ENCODE measurements at places on chromosomes 3 and 15.

DNA sequence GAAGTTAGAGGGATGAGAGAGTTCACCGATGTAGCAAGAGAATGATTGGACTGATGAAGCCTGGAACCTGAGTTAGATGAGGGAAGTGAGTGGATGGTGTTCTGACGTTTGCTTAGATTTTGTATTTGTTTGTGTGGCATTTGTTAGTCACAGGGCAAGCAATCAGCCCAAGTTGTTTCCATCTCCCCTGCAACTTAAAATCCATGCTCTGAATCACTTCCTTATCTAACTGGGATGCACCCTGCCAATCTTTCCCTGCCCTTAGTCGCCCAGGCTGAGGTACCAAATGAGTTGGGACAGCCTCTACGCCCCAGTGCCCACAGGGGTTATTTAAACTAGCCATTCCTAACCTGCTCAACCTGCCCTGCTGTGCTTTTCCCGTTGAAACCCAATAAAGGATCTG is 12.6 kb downstream of the PAQR5 start:
- no peak for DNase-seq

GRCh38 chr3:141122455-141123030 is 71.4 kb downstream of the SPSB4 start:
- no peak for DNase-seq

DNA sequence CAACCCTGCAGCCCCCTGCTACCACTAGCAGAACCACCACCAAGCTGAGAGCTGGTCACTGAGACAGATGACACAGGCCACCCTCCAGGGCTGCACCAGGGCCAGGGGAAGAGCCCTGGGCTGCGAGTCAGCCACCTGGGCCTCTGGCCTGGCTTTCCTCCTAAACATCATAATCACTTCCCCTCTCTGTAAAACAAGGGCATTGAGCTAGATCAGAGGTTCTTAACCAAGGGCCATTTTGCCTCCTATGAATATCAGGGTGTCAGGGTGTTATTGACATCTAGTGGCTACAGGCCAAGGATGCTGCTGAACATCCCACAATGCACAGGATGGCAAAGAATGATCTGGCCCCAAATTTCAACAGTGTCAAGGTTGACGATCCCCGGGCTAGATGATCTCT is 25.2 kb downstream of the TLE3 start:
- no peak for DNase-seq

GRCh38 chr3:3015185-3016089 is 94.7 kb downstream of the IL5RA start:
- DNase-seq = peak; percentile 46

- DNase-seq = no peak
Measured at GRCh38 chr15:76802411-76802810, 102.7 kb downstream of the SCAPER start.

DNA sequence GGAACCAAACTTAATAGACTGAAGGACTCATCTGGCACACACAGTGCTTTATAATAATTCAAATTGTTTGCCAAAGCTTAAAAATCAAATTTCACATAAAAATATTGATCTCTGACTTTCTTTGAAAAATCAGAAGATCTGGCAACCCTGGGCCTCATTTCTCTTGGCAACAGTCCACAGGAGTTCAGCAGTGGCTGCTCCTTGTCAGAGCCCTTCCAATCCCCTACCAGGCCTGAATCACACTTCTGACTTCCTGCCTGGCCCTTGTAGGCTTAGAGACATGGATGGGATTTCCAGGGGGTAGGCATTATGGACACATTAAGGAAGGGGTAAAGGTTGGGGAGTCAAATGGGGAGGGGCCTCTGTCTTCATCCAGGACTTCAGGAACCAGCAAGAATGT is 55.5 kb downstream of the PLS1 start:
- no peak for DNase-seq

DNA sequence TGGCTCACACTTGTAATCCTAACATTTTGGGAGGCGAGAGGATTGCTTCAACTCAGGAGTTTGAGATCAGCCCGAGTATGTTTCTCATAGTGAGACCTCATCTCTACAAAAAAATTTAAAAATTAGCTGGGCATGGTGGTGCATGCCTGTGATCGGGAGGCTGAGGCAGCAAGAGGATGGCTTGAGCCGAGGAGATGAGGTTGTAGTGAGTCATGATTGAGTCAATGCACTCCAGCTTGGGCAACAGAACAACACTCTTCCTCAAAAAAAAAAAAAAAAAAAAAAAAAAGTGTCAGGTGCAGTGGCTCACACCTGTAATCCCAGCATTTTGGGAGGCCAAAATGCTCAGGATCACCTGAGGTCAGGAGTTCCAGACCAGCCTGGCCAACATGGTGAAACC is 2.4 kb downstream of the RPL39L start:
- no peak for DNase-seq

DNA sequence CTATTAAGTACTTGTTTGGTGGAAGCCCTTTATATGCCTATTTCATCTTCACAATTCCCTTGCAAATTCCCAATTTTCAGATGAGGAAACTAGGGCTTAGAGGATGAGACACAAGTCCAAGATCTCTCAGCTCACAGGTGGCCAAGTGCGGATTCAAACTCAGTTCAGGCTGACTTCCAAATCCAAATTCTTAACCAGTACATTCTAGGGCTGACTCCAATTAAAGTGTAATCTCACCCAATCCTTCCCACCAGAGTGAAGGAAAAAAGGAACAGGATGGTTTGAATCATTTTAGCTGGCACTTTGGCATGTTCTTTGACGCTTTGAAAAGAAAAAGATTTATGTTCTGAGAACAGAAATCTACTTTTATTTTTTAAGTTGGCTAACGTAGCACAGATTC is 12.7 kb downstream of the ARHGEF3 start:
- no peak for DNase-seq

DNA sequence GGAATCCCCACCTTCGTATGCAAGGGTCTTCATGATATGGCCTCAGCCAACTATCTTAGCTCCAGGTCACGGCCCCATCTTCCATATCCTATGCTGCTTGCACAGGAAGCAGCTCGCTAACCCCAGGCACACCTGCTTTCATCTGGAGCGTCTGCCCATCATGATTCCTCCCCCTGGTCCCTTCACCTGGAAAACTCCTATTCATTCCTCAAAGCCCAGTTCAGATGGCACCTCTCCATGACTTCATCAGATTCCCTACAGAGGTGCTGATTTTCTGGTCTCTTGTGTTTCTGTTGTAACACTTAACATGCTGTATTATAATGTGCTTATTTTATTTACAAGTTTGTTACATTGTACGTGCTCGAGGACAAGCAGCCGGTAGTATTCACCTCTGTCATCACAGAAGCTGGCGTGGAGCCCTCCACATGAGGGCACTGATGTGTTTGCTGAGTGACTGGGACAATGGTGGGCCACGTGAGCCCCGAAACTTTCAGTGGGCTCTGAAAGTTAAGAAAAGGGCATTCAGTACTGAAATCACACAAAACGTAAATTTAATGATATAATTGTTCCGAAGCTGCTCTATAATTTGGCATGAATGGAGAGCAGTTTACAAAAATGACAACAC is 16.2 kb downstream of the MUC20 start:
- DNase-seq = no peak

Data from cerebellar nuclear complex (tissue), 1 donor.